Placental pericyte (primary cell): ENCODE measurements at places on chromosomes 12 and 14. TPM values are rescaled to one million over a fixed set of nuclear protein-coding genes. Genes with fewer than 3 reads are reported as not detected.

TAS2R14 gene
- 3.3 and 4.4 TPM in 2 replicates for total RNA-seq

MAP3K9 gene
- 0.14 and 0.88 TPM in 2 replicates for total RNA-seq

CGRRF1 gene
- total RNA-seq = 9.4 and 14.5 TPM in 2 replicates

FOXM1 gene
- total RNA-seq = 2.6 and 41.4 TPM in 2 replicates

KCNK10 gene
- not detected in 2 replicates for total RNA-seq

LRRC43 gene
- 1.8 and 1.9 TPM in 2 replicates for total RNA-seq

TOGARAM1 gene
- 16.6 and 20.6 TPM in 2 replicates for total RNA-seq

ZDHHC22 gene
- total RNA-seq = under 0.01 TPM in 1 of 2 replicates, not detected in the other

AVPR1A gene
- total RNA-seq = not detected in 2 replicates

PMEL gene
- 0.72 and 0.88 TPM in 2 replicates for total RNA-seq
